Foreskin fibroblast (primary cell): ENCODE measurements at places on chromosomes 2 and 18.
A peak's percentile ranks its signal among the peaks of the same experiment; 100 is the strongest.

DNA sequence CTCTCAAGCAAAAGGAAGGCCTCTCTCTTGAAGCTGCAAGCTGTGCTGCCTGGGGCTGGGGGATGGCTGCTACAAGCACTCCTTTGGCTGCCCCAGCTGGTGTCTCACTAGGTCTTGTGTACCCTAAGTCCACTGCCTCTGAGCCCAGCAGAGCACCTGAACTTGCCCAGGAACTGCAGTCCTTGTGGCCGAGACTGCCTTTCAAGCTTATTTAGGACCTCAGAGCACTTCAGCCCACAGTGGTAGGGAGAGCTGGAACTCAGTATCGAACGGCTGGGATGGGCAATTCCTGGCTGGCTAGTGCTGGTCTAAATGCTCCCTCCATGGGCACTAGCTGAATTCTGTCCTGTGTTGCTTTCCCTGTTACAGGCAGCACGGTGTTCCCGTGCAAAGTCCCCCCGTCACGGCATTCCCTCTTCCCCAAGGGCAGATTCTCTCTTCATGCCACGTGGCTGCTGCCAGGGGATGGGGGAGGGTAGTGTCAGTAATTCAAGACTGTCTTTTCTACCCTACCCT is 25.9 kb downstream of the STPG4 start:
- no peak for DNase-seq

- DNase-seq, result no peak
Measured at GRCh38 chr2:237305579-237305978, 108.4 kb downstream of the COL6A3 start.

GRCh38 chr2:74625658-74626425 is 22.3 kb downstream of the M1AP start:
- no peak for DNase-seq

DNA sequence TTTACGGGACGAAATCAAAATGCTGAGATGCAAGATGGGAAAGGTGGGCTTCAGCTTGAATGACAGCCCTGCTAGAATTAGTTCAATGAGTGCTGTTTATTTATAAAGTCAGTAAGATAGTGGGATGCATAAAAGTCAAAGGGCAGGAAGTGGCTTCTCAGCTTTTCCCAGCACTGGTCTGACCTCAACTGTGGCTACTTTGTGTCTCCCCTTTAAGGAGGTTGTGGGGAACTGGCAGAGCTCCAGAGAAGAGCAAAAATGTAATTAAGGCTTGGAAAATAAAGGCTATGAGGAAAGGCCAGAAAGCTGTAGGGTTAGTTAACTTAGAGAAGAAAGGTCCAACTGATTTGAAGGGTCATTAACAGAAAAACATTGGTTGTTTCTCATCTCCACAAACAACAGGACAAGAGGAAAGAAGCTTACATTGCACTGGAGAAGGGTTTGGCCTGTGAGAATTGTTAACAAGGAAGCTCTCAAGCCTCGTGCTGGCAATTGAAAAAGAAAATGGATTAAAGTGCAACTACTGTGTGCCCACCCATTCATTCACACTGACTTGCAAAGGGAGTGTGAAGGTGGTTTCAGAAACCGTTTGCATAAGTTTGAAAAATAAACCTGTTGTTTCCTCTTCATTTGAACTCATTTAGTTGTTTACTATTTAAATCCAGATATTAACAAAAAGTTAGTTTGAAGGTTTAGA is 68.8 kb upstream of the CD28 start:
- DNase-seq, result no peak

- DNase-seq, result peak; percentile 32
Measured at GRCh38 chr18:76557026-76557575, 62.1 kb upstream of the ZNF516 start.

- DNase-seq, result no peak
Measured at GRCh38 chr18:72811047-72811446, 56.7 kb downstream of the NETO1 start.
